ENCODE measurements at places on chromosomes 5 and 9.

- DNase-seq, result no peak
These were observed 214.2 kb downstream of the FSTL4 start for GRCh38 chr5:133397990-133398645.

GRCh38 chr9:129236441-129237145, 58.5 kb upstream of the IER5L start:
- no peak for DNase-seq

DNA sequence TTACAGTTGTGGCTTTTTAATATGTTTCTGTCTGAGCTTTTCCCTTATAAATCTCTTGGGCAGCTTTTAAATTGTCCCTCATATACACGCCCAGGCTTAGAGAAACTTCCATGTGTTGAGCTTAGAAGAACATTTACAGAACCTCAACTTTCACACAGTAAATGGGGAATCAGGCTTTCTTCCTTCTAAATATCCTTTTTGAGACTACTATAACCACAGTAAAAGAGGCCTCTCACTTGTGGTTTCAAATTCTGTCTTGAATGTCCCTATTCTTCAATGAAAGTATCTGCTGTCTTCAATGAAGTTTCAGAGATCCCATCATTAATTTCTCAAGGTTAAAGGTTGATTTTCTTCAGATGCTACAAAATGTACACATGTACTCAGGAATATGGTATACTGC, 588.6 kb upstream of the DMAC1 start:
- no peak for DNase-seq

DNA sequence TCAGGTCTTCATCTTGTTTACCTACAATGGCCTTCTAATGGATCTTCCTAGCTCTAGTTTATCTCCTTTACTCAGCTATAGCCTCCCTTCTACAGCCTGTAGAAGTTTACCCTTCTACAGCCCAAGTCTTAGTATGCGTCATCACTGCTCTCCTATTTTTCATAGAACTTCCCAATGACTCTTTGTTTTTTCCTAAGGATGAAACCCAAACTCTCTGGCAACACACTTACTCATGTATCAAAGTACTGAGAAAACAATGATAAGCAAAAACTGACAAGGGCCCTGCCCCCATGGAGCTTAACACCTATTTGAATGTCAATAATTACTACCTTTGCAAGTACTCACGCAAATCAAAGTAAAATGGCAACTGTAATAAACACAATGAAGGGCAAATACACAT, 33.7 kb downstream of the LEAP2 start:
- no peak for DNase-seq

DNA sequence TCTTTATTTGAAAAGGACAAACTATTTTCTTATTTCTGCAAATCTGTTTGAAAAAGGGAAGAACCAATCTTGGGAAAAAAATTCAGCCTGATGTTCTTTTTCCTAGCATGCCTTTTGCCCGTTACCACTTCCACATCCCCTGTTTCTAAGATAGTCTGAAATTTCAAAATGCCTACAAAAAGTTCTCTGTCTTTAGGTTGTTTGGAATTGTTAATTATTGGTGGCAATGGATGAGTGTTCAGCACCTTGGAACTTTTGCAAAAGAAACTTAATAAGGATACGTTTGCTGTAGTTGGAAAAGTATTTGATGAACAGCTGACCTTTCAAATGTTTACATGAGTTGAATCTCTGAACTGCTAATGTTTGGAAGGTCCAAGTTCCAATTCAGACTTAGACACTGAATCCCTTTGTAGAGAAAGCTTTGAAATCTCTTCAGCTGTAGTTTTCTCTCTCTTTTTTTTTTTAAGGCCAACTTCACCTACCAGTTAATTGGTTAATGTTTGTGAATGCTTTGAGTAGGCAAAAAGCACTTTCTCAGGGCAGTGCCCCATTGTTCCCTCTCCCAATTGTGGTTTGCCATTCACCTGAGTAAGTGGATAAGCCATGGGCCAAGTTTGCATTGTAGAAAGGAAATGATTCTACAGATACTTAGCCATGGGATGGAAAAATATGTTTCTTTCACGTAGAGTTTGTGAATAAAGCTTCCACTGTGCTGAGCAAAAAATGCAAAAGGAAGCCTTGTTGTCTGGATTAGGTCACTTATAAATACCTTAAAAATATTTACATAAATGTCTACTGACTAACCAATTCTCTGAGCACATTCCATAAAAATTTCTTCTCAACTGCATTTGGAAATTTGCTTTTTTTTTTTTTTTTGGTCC, 156.4 kb upstream of the ELL2 start:
- DNase-seq, result no peak

GRCh38 chr5:171261361-171261760, 47.7 kb upstream of the TLX3 start:
- DNase-seq, result no peak

GRCh38 chr5:78112931-78113330, 181.6 kb downstream of the AP3B1 start:
- no peak for DNase-seq

- no peak for DNase-seq
These were observed 2.8 kb downstream of the BRD3OS start for GRCh38 chr9:134028076-134028475.

- DNase-seq, result no peak
These were observed 137.1 kb upstream of the BASP1 start for GRCh38 chr5:17080361-17080760.

DNA sequence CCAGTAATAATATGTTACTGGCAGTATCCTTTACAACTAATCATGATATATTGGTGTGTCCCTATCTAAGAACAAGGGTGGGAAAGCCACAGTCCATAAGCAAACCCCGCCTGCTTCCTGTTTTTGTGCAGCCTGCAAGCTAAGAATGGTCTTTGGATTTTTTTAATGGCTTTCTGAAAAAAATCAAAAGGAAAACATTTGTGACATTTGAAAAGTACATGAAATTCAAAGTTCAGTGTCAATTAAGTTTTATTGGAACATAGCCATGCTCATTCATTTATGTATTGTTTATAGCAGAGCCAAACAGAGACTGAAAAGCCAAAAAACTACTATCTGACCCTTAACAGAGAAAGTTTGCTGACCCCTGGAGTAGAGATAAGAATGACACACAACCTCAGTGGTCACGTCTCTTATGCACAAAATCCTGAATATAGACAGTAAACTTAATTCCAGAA, 12.8 kb upstream of the TMEM245 start:
- no peak for DNase-seq

- DNase-seq, result no peak
These were observed 281.7 kb downstream of the PARP8 start for GRCh38 chr5:50947906-50948683.

- DNase-seq, result no peak
These were observed 37.5 kb downstream of the ZCCHC7 start for GRCh38 chr9:37157726-37158377.

GRCh38 chr9:124849801-124850200, 3.5 kb upstream of the WDR38 start:
- DNase-seq, result no peak

GRCh38 chr5:144100702-144101101, 69.8 kb downstream of the YIPF5 start:
- no peak for DNase-seq

DNA sequence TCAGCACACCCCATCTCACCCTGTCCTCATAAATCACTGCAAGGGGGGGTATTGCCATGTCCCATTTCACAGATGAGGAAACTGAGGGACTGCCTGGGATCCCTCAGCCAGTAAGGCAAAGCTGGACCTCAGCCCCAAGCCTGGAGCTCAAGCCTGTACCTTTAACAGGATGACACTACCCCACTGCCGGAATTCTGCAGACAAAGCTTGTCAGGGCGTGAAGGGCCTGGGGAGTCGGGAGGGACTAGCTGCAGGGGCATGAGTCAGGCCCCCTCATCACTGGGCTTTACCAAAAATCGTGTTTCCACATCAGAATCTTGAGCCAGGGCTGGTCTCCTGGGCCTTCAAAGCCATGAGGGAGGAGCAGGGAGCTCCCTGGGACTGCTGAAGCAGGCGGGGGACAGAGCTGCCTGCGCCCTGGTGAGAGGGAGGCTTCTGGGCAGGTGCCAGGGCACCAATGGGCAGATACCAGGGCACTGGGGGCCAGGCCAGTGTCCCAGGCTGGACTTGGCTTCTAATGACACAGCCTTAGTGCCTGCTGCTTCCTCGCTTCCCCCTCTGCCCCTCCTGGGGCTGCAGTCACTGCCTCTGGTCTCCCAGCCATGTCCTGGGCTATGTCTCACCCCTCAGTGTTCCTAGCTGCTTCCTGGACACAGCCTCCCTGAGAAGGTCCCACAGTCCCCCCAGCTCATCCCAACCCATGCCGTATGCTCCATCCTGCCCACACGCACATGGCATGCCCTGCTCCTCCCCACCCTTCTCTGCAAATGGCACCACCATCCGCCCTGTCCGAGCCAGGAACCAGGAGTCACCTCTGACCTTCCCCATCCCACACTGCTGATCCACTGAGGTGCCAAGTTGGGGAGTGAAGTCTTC, 80.7 kb downstream of the LMX1B start:
- no peak for DNase-seq

- DNase-seq, result no peak
These were observed 693 bp downstream of the DPYSL3 start for GRCh38 chr5:147509041-147509709.

DNA sequence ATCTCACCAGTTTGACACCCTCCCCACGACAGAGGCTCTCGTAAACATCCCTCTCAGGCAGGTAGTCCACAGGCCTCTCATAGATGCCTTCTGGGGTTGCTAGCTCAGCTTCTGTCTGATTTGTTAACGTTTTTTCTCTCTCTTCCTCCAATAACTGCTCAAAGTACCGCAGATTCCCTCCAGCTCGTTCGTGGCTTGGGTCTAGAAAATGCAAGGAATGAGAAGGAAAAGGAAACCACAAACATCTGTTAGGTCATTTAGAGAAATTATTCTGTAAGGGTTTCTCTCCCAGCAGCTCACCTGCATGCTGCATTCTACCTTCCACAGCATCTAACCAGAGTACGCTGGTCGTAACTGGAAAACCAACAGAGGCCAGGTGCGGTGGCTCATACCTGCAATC, 18.5 kb downstream of the P4HA2 start:
- DNase-seq, result no peak

- DNase-seq, result no peak
These were observed 21.3 kb downstream of the TLR4 start for GRCh38 chr9:117725426-117725887.

DNA sequence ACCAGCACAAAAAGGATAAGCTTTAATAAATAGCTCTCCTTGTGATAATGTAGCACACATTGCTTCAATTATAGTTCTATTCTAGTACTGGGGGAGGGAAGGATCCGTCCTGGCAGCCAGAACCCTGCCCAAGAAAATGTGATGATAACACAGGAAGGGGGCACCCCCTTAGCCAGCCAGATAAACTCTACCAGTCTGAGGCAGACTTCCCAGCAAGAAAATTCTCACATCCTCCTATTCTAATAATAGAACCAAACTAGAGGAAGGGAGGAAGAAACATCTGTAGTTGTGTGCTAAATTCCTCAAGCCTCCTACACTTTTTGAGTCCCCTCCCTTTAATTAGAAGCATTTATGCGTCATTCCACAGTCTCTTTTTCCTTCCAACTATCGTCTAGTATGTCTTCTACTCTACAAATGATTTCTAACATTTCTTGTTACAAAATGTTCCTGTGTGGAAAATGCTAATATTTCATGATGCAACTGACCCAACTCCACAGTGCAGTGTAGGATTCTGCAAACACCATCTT, 261.0 kb downstream of the SEMA5A start:
- no peak for DNase-seq

DNA sequence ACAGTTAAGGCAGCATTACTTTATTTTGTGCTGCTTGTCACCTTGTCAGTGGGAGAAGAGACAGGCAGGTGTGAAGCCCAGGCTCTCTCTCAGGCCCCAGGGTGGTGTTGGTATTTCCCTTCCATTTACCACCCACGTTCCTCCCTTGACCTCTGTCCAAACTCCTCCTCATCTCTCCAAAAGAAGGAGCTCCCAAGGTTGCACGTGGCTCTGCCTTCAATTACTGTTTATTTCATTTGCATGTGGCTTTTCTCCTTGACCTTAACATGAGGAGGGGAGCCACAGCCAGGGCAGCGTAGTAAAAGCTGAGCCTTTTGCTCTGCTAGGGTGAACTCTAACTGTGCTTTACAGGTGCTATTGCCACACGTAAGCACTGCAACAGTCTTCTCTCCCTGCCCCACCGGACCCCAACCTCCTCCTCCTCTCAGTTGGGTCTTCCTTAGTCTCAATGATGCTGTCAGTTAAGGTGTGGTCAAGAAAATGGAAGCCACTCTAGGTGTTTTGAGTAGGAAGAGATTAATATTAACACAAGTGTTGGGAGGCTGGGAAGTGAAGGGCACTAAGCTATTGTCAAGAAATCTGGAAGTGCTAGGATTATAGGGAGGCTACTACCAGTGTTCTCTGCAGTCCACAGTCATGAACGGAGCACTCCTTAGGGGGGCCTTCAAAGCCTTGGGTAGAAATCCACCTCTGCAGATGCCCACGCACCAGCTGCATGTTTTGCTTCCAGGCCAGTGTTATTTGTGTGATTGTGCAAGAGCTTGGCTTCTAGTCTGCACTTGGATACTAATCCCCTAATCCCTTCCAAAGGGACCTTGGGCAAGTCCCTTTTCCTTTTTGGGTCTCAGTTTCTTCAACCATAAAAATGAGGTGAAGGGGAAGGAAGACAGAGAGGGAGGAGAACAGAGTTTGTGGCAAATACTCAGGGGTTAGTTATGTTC, 3.9 kb upstream of the ALDH1B1 start:
- no peak for DNase-seq

- DNase-seq, result no peak
These were observed 321.0 kb upstream of the TRPC7 start for GRCh38 chr5:136686192-136686872.

DNA sequence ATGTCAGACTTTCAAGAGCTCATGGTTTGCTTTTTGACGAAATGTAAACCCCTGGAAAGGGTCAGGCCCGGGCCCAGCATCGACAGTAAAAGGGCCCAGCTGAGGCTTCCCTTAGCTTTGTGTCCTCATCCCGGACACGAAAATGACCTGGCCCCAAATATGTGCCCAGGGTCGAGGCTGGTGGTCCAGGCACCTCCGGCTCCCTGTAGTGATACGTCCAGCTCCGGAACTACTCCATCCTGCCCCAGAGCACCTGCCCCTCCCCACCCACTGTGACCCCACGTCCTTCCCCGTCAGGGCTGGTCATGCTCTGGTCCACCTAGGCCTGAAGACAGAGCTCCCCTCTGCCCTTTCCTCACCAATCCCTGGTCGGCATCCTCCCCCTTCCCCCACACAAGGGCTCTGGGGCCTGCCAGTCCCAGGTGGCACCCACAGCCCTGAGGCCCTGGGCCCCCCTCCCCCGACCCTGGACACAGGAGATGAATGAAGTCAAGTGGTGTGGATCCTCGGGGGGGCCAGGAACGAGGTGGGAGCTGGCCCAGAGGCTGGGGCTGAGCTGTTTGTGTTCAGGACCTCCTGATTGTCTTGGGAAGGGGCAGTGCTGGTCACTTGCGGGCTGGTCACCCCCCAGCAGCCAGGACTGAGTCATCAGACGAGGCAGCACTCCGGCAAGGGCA, 6.2 kb downstream of the OBP2A start:
- no peak for DNase-seq

GRCh38 chr5:158882660-158883059, 217.1 kb downstream of the EBF1 start:
- no peak for DNase-seq

DNA sequence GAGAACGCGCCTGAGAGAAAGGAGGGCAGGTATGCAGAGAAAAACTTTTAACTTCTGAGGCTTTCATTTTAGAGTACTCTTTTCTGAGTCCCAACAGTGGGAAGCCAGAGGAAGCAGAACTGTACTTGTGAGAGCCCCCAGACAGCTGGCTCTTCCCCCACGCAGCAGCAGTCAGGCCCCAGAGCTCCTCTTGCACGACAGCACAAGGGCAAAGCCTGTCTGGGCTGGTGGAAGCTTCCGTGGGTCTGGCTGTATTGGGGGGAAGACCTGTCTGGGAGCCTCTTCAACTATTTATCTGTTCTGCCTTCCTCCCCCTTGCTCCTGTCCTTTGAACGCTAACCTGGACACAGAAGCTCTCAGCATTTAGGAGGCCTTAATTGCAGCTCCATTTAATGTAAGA, 68.2 kb downstream of the THBS4 start:
- no peak for DNase-seq
